ENCODE measurements at places on chromosomes 12 and 14.

GRCh38 chr14:69333791-69334337 lies 64.2 kb downstream of the ERH start:
- H3K27me3 ChIP-seq = peaks cover 15% of the 10 kb centered on the region
- no peaks in the 10 kb centered on the region for H3K36me3 ChIP-seq
- no peak overlapping the region for H3K4me3 ChIP-seq
- H3K4me1 ChIP-seq = no peaks in the 10 kb centered on the region

- DNase-seq = no peak
- no peak overlapping the region for H3K27ac ChIP-seq
- peaks cover 2% of the 10 kb centered on the region for H3K27me3 ChIP-seq
- no peaks in the 10 kb centered on the region for H3K4me1 ChIP-seq
- H3K36me3 ChIP-seq = no peaks in the 10 kb centered on the region
Observed at GRCh38 chr14:21804981-21805380, 131.4 kb upstream of the OR4E1 start.

DNA sequence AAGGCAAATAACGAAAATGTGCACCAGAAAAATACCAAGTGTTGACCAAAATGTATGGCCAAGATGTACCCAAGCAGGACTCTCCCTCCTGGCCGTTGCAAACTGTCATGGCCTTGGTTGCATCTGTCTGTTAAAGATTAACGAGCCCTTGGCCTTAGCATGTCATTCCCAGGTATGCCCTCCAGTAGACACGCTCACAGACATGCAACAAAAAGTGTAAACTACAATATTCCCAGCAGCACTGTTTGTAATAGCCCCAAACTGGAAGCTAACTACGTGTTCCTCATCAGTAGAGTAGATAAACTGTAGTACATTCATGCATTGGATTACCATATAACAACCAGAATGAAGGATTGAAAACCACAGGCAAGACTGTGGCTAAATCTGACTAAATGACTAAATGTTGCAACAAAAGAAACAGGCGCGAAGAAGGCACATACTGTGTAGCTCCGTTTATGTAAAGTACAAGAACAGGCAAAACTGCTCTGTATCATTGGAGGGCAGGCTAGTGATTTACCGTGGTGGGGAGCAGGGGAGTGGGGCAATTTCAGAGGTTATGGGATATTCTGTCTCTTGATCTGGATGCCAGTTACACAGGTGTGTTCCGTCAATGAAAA lies 232.8 kb upstream of the DIO3 start:
- H3K4me1 ChIP-seq = no peaks in the 10 kb centered on the region
- H3K36me3 ChIP-seq = no peaks in the 10 kb centered on the region
- no peak overlapping the region for H3K4me3 ChIP-seq
- H3K27ac ChIP-seq = no peak overlapping the region
- DNase-seq = no peak
- peaks cover 27% of the 10 kb centered on the region for H3K27me3 ChIP-seq

DNA sequence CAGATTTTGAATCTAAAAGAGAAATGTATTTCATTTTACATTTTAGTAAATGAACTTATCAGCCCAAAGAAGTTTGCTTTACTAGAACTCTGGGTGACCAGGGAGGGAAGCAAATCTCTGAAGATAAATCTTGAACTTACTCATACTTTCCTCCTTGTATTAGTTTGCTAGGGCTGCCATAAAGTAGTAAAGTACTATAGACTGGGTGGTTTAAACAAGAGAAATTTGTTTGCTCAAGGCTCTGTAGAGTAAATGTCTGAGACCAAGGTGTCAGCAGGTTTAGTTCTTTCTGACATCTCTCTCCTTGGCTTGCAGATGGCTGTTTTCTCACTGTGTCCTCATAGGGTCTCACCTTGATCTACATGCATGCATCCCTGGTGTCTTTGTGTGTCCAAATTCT lies 926.0 kb downstream of the DIO2 start:
- no peak overlapping the region for H3K4me3 ChIP-seq
- peaks cover 12% of the 10 kb centered on the region for H3K27me3 ChIP-seq
- H3K27ac ChIP-seq = no peak overlapping the region
- no peak for DNase-seq
- H3K36me3 ChIP-seq = no peaks in the 10 kb centered on the region
- no peaks in the 10 kb centered on the region for H3K4me1 ChIP-seq

DNA sequence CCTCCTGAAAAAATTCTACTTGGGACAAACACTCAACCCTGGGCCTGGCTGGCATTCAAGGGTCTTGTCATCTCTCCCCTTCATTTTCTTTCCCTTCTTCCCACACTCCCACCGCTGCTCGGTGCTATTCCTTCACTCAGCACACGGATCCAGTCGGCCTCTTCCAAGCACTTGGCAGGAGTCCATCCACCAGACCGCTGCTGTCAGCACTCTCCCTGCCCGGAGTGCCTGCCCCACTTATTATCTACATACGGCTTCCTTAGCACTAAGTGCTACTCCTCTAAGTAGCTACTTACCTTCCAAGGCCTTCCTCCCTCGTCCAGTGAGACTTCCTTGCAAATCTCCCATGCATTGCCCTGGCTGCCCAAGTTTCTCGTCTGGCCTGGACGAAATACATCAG lies 29.8 kb downstream of the CALM1 start:
- no peaks in the 10 kb centered on the region for H3K4me1 ChIP-seq
- DNase-seq = no peak
- no peaks in the 10 kb centered on the region for H3K27me3 ChIP-seq
- H3K4me3 ChIP-seq = no peak overlapping the region
- H3K36me3 ChIP-seq = no peaks in the 10 kb centered on the region

DNA sequence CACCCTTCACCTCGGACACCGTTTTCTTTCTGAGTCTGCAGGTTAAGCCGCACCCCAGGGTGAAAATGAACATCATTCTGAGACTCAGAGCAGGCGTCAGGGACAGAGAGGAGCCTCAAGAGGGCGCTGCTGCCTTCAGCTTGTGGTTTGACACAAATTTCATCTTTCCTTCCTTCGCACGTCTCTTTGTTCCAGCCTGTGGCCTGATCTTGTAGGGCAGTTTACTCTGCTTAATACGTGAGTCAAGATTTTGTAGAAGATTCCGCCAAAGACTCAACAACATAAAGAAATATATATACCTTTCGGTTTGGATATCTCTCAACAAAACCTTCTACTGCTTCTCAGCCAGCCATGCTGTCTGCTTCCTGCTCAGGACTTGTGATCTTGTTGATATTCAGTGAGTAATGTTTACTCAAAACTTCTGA lies 329.3 kb upstream of the OR4E1 start:
- DNase-seq = peak; percentile 54
- H3K4me1 ChIP-seq = peaks cover 13% of the 10 kb centered on the region
- H3K27ac ChIP-seq = peak overlapping the region; percentile 77
- H3K36me3 ChIP-seq = no peaks in the 10 kb centered on the region

GRCh38 chr12:3186546-3187215 lies 109.5 kb downstream of the TSPAN9 start:
- no peak for DNase-seq
- H3K4me1 ChIP-seq = no peaks in the 10 kb centered on the region
- no peaks in the 10 kb centered on the region for H3K27me3 ChIP-seq

GRCh38 chr12:2064071-2064507 lies 11.3 kb downstream of the CACNA1C start:
- peaks cover 7% of the 10 kb centered on the region for H3K4me1 ChIP-seq
- H3K4me3 ChIP-seq = no peak overlapping the region
- no peak for DNase-seq
- no peaks in the 10 kb centered on the region for H3K27me3 ChIP-seq

DNA sequence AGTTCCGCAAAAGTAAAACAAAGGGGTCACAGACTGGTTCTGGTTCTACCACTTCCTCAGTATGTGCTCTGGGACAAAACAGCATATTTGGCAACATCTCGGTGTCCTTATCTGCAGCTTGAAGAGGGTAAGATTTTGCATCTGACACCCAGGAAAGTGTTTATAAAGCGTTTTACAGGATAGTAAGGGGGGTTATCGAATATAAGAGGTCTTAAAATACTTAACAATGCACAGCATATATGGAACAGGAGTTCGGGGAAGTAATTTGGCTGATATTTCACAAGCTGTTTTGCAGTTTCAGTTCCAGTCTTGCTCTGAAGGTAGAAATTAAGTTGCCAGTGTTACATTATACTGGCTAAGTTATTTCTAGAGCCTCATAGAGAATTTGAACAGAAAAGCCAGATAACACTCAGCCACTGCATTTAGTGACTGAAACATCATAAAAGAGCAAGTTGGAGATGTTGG lies 904 bp upstream of the MAP4K5 start:
- H3K36me3 ChIP-seq = no peaks in the 10 kb centered on the region
- DNase-seq = no peak
- H3K4me3 ChIP-seq = peak overlapping the region; percentile 87
- peaks cover 18% of the 10 kb centered on the region for H3K4me1 ChIP-seq
- peak overlapping the region; percentile 50 for H3K27ac ChIP-seq

DNA sequence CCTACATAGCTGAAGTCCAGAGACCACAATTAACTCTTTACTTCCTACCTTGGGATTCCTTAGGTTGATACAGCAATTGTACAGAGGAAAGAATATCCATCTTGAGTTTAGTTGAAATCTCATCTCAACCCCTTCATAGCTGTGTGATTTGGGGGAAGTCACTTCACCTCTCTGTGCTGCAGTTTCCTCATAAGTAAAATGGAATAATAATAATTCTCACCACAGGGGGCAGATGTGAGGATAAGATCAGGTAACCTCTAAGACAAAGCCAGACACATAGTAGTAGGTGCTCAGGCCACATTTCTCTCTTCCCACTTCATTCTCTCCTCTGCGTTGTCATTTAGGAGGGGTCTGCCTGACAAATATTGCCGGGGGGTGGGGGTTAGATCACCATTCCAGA lies 6.7 kb downstream of the FOXN4 start:
- no peaks in the 10 kb centered on the region for H3K4me1 ChIP-seq
- no peak overlapping the region for H3K4me3 ChIP-seq
- DNase-seq = no peak
- no peak overlapping the region for H3K27ac ChIP-seq
- H3K36me3 ChIP-seq = no peaks in the 10 kb centered on the region

Data from T-cell (primary cell).